CD4-positive, alpha-beta T cell treated with Interleukin-6 for 4 hours (primary cell): ENCODE measurements at places on chromosomes 4 and X.

GRCh38 chr4:158020176-158020575 lies 152.6 kb downstream of the GASK1B start:
- no peak for DNase-seq

- no peak for DNase-seq
Observed at GRCh38 chr4:140174543-140174942, 20.6 kb upstream of the MAML3 start.

DNA sequence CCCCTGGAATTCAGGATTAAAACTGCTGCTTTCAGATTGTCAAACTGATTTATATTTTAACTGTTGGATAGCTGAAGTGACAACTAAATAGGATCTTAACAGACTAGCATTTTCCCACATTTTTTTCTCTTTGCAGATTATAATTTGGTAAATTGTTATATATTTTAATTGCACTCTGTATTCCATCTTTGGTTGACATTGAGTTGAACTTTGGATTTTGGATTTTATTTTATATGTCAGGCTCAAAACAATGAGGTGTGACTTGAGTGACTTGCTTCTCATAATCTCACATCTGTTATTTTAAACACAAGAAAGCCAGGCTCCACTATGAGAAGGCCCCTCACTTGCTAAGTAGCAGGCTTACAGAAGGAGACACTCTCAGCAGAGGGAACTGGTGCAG lies 38.1 kb downstream of the NAA11 start:
- DNase-seq, result no peak

DNA sequence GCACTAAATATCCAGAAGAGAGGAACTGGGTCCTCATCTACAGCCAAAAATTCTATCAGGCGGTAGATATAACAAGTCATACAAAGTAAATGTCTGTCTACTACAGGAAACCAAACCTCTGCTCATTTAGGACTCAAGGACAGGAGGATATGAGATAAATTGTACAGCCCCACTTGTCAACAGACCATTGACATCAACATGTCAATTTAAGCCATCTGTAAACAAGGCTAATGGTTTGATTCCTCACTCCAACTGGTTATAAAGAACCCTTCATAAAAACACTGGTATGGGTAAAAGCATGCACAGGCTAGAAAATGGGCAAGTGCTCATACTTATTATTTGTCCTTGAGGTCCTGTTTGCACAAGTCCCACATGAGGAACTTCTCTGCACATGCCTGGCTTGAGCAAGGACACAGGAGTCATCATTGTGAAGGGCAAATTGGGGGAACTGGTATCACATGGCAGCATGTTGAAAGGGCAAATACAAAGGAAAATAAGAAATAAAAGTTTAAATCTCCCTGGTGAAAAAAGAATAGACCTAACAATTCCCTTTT lies 13.2 kb downstream of the RTL8B start:
- DNase-seq, result no peak

DNA sequence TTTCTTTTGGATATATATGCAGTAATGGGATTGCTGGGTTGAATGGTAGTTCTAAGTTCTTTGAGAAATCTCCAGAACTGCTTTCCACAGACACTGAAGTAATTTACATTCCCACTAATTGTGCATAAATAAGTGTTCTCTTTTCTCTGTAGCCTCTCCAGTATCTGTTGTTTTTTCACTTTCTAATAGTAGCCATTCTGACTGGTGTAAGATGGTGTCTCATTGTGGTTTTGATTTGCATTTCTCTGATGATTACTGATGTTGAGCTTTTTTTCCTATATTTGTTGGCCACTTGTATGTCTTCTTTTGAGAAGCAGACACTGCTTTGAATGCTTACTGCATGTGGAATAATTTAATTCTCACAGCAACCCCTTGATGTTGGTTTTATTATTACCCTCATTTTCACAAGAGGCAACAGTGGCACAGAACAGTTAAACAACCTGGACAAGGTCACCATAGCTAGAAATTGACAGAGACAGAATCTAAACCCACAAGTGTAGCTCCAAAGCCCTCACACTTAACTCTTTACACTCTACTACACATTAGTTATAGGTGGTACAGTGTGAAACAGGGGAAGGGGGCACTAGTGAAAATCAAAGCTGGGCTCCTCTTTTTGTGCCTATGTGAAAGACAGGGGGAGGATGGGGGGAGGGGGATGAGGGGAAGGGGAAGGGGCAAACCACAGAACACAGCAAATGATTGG lies 96.1 kb downstream of the REELD1 start:
- DNase-seq, result no peak

GRCh38 chr4:138184886-138185285 lies 57.3 kb downstream of the SLC7A11 start:
- DNase-seq, result no peak

DNA sequence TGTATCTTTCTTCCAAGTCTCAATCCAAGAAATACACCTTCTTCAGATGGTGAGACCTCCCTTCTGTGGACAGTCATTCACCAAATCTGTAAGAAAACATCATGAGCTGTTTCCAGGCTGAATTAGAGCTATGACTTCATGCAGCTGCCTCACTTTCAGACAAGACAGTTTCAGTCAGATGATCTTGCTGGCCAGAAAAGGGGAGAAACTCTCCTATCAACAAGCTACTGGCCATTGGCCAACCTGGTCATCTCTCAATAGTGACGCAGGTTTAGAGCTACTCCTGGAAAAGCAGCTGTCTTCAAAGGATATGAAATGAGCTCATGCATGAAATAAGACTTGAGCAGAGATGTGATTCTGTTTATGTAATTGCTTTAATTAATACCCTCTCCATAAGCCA lies 69.6 kb upstream of the NDP start:
- DNase-seq, result no peak

DNA sequence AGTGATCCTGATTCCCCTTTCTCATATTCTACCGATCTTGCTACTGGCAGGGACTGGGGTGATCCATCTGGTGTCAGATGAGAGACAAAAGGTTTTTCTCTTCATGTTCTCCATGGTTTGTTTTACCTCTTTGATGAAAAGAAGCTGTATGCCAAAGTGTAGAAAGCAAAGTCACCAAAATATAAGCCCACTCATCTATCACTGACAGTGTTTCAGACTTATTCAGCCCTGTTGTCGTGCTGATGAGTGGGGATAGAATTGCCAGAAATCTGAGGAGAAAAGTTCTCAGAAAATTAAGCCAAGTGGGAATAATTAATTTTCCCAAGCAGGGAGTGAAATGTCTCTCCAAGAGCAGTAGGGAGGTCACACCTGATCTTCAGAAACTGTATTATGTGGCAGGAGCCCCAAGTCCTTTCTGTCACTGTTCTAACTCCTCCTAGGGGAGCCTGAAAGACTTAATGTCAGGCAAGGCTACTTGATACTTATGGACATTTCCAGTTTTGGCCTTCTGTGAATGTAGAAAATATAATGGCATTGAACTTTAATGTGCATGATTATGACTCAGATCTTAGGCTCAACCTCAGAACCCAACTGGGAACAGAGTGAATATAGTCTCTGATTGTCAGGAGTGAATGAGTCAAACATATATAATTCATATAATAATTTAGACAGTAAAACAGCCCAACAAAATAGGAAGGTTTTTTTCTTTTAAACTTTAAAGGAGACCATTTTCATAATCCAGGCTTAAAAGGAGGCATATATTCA lies 298.1 kb downstream of the ANKRD50 start:
- DNase-seq, result no peak

DNA sequence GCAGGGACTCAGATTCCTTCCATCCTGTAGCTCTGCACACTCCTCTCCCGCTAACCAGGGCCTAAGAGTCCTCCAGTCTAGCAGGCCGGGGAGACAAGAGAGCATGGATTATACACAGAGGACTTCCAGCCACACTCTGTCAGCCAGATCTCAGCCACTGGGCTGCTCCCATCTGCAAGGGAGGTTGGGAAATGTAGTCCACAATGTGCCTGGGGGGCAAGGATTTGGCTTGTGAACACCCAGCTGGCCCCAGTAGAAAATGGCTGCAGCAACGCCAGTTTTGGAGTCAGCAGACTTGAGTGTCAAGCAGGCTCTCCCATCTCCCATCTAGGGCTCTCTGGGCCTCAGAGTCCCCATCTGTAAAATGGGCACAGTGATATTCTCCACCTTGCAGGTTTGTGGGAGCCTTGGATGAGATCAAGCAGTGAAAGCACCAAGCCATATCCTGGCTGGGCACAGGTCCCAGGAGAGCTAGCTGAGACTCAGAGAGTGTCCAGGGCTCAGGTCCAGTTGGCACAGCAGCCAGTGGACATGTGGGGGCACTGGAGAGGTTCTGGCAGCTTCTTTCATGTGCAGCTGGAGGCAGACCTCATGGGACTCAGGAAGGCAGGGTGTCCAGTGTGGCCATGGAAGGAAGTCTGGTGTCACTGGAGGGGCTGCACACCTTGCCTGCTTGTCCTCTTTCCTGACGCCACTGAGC lies 14.6 kb downstream of the PSAPL1 start:
- no peak for DNase-seq

- no peak for DNase-seq
Observed at GRCh38 chrX:21975242-21975641, 34.7 kb downstream of the SMS start.

GRCh38 chr4:14726877-14727361 lies 275.4 kb upstream of the CPEB2 start:
- DNase-seq, result no peak

GRCh38 chr4:90824266-90825150 lies 697.3 kb downstream of the CCSER1 start:
- no peak for DNase-seq
